ENCODE measurements at places on chromosomes 5 and 9. TPM values are rescaled to one million over a fixed set of nuclear protein-coding genes. Genes with fewer than 3 reads are reported as not detected.

SLC46A2 gene
- 0.50 TPM for total RNA-seq

ENTREP1 gene
- 0.12 TPM for total RNA-seq

MAMDC4 gene
- total RNA-seq = 5.7 TPM

ECPAS gene
- 36.8 TPM for total RNA-seq

ANAPC2 gene
- 30.6 TPM for total RNA-seq

FNIP1 gene
- total RNA-seq = 25.0 TPM

SPINK5 gene
- total RNA-seq = not detected

ELOVL7 gene
- 0.19 TPM for total RNA-seq

BARX1 gene
- not detected for total RNA-seq

NTRK2 gene
- total RNA-seq = 0.37 TPM

FOXD4L3 gene
- not detected for total RNA-seq

SCGB3A1 gene
- total RNA-seq = 3.3 TPM

ENTPD8 gene
- total RNA-seq = 10.0 TPM

ECM2 gene
- total RNA-seq = 22.2 TPM

LURAP1L gene
- 9.6 TPM for total RNA-seq

SUSD1 gene
- 7.2 TPM for total RNA-seq

TRMO gene
- total RNA-seq = 7.9 TPM

PRSS3 gene
- total RNA-seq = 2.9 TPM

NUTM2G gene
- not detected for total RNA-seq

CCL28 gene
- 2.3 TPM for total RNA-seq

GPRIN1 gene
- 0.05 TPM for total RNA-seq

C9orf153 gene
- not detected for total RNA-seq

CCDC183 gene
- total RNA-seq = 0.74 TPM

KIF4B gene
- total RNA-seq = not detected

NCS1 gene
- 2.1 TPM for total RNA-seq

SPATA31A7 gene
- not detected for total RNA-seq

Data from right lobe of liver (tissue), 6 donors.